T-helper 17 cell (primary cell): ENCODE measurements at places on chromosomes 13 and 19.

- DNase-seq, result no peak
These were observed 986.5 kb downstream of the PCDH17 start for GRCh38 chr13:58617880-58618665.

GRCh38 chr19:41411968-41412265 is 14.3 kb downstream of the BCKDHA start:
- DNase-seq, result no peak

- DNase-seq, result peak; percentile 70
These were observed at the start of gene ZNF793 for GRCh38 chr19:37506387-37507166. TSS of gene ZNF793 (plus strand) at chr19:37506939. CDS start at chr19:37523440, 16,501 bp downstream.

GRCh38 chr13:40615619-40616018 is 50.8 kb downstream of the FOXO1 start:
- no peak for DNase-seq

DNA sequence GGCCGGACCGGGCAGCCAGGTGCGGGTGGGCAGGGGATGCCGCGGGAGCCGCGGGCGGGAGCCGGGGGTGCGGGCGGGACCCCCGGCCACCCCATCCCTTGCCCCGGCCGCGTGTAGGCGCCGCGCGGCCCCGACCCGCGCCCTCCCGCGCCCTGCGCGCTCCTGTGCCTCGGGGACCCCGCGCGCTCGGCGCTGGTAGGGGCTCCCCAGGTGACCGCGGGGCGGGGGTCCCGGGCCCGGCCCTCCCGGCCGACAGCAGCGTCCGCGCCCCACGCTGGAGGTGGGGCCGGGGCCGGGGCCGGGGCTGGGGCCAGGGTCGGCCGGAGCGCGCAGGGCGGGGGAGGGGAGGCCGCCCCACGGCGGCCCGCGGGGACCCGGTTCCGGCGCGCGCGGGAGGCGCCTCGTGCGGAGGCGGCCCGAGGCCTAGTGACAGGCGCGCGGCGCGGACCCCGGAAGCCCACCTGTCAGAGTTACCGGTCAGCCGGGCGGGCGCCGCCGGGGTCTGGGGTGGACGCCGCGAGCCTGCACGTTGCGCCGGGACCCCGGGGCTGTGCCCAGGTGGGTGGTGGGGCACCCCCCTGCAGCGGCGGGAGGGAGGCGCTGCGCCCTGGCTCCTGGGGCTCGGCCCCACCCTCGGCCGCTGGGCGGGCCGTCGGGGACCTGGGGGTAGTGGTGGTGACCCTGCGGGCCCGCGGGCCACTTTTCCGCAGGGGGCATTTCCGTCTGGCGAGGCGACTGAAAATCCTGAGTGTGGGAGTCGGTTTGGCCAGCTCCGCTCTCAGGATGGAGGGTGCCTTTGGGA is 518 bp downstream of the TFDP1 start:
- DNase-seq, result peak; percentile 7

DNA sequence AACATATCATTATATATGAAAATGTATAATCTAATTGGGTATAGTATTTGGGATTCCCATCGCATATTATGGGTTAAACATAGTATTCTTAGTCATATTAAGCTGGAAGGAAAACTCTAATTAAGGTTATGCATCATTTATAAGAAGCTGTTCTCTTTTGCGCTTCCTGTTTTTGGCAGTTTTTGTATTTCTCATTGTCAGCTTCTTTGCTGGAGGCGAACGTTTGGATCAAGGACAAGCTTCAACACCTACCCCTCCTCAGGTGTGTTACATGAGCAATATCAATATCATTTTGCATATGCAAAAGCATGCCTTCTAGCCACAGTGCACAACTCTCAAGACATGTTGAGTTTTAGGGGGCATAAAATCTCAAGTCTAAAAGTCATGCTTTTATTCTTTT is 439.8 kb downstream of the TDRD3 start:
- no peak for DNase-seq

DNA sequence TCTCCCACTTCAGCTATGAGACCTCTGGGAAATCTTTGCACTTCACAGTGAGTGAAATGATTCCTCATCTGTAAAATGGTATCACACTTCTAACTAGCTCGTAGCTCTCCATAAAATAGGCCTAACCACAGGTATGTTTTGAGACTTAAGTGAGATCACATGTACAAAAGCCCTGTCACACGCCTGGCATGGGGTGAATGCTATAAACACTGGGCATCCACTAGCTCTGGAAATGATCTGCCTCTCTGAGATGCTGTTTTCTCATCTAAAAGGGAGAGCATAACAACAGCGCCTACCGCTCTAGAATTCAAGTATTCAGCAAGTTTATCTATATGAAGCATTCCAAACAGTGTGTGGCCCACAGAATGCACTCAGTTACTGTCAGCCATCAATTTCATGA is 2.2 kb downstream of the AKT2 start:
- no peak for DNase-seq

- DNase-seq, result no peak
These were observed 37.1 kb upstream of the ISYNA1 start for GRCh38 chr19:18475004-18475453.

DNA sequence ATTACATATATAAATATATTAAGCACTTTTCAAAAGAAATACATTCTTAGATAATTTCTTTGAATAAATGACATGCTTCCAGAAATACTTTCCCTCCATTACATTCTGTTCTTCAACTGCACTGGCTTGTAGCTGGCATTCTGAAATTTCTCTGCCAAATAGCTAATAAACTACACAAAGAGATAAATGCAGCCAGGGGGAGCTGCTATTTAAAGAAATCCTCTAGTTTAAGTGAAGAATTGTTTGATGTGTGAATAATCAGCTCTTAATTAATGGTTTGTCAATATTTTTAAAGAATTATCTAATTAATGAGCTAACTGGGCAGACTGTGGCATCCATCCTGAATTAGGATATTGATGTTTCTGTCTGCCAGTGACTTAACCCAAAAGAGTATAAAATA is 30.7 kb downstream of the SLC7A1 start:
- no peak for DNase-seq

DNA sequence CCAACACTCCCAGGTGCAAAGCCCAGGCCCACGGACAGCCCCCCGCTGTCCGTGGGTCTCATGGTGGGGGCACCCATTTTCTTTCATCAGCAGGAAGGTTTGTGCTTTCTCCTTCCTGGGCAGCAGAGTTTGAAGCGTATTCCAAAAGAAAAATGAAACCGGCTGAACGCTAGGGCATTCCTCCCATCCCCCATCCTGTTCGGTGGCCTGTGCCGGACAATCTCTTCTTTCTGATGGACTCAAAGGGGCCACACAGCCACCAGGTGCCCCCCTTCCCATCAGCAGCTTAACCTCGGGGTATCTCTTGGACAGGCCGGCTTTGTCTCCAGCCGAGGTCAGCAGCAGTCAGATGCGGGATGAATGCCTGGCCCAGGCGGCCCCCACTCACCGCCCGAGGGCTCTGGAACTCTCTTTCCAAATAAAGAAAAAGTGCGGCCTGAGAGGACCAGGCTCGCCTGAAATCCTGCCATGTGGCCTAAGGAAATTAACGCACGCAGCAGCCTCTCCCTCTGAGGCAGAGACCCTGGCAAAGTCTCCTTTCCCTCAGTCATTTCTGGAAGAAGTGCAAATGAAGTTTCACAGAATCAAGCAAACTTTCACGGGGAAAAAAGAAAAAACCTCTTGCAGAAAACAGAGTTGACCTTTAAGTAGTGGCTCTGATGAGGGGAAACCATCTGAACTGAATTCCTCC is 67.8 kb downstream of the RASA3 start:
- no peak for DNase-seq

GRCh38 chr13:77697217-77698103 is at the start of gene SLAIN1:
TSS of gene SLAIN1 (plus strand) at chr13:77697687. CDS start at chr13:77697914, 227 bp downstream.
- peak; percentile 76 for DNase-seq

DNA sequence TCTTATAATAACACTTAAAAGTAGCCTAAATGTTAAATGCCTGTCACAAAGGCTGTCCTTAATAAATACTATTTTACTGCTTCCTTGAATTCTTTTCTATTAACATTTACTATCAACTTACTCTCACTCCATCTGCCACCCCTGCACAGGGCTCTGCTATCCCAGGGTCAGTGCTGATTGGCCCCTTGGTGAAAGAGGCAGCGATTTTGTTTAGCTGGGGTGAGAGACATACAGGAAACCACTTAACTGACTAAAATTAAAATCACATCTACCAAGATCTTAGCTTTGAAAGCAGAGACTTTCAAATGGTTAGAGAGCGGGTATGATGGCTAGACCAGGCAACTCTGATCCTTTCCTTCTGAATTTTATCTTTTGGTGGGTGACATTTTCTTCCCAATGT is 149.9 kb upstream of the HTR2A start:
- DNase-seq, result no peak

DNA sequence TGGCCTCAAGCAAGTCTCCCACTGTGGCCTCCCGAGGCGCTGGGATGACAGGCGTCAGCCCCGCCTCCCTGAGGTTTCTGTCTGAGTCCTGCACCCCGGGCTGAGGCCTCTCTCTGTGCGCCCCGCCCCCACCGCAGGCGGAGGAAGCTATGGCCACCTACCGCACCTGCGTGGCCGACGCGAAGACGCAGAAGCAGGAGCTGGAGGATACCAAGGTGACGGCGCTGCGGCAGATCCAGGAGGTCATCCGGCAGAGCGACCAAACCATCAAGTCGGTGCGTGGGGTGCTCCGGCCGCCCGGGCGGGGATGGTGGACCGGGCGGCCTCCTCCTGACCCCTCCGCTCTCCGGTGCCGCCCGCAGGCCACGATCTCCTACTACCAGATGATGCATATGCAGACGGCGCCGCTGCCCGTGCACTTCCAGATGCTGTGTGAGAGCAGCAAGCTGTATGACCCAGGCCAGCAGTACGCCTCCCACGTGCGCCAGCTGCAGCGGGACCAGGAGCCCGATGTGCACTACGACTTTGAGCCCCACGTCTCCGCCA is 12.7 kb downstream of the ARHGAP45 start:
- DNase-seq, result no peak

DNA sequence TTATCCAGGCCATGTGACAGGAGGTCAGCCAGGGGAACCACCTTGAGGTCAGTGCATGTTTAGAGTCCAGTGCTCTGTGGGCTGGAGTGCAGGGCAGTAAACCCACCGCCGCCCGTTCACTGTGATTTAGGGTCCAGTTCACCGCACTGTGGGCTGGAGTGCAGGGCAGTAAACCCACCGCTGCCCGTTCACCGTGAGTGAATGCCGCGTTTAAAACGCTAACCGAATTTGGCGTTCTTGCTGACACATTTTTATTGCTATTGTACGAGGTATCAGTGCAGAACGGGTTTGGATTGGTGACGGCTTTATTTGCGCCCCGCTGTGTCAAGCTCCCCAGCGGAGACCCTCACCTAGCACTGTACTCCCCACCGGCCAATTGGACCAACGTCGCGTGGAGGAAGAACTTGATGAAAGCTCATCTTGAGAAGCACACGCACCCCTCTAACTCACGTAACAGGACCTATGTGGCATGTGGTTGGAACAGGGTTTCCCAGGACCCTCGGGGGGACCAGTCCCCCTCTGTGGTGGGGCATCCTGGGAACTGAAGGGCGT is 27.9 kb downstream of the C13orf46 start:
- no peak for DNase-seq

DNA sequence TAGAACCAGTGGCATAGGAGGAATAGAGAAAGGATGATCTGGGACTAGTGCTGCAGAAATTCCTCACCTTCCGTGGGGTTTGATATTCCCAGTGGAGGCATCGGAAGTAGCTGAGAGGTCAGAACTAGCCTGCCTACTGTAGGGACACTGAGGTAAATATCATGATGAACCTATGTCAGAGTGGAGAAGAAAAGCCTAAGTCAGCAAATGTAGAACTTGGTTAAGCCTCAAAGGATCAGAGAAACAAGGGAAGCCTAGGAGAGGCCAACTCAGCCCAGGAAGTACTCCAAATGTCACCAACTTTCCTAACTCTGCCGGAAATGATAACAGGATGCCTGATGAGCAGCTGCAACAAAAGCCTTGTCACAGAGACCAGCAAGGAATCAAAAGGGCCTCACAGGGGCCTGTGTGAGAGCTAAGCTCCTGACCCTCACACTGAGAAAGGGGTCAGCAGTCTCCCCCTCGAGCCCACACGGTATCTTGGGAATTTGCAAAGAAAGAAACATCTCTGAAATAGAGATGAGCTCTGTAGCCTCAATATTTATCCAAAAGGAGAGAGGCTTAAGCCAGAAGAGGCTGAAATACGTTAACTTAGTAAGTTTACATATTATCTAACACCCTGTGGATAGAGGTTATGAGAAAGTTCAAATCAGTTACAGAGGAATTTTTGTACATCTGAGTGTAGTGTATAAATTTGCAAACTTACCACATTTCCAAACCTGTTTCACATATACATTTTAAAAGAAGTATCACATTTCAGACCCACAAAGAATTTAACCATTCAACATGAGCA is 1064.3 kb downstream of the DIAPH3 start:
- DNase-seq, result no peak

DNA sequence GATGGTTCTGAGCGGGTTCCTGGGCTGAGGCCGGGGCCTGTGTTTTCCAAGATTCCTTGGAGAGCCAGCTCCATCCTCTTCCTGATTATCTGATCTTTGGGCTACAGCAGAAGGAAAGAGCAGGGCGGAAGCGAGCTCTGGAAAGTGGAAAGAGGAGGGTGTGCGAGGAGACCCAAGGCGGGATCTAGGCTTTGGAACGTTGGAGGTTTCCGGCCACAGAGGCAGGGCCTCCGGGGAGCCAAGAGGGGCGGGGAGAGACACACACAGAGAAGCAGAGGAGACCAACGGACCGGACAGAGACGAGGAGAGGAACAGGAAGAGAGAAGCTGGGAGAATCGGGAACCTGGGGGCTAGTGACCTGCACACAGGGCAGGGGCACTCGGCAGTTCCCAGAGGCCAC is at the start of gene CLEC11A:
TSS of gene CLEC11A (plus strand) at position 296 of the 400 bp plus-strand sequence. CDS start 162 bp downstream, outside the sequence.
- no peak for DNase-seq

DNA sequence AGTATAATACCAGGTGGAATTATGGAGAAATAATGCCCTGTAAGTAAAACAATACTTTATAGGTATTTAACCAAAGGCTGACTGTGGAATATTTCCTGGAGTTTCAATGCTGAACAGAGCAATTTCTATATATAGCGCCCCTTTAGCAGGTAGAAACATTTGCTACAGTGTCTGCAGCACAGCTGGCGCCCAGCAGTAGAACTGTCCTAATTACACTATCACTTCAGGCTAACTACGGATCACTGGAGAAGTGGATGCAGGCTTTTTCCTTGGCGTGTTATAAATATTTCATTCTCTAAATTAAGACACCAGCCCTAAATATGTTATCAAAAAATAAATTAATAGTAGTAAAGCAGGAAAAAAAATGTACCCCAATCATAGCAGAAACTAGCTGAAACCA is 3.1 kb downstream of the SHISA2 start:
- DNase-seq, result no peak

GRCh38 chr19:872266-872951 is 12.9 kb downstream of the CFD start:
- DNase-seq, result peak; percentile 76

- no peak for DNase-seq
These were observed 3.8 kb downstream of the LENG1 start for GRCh38 chr19:54155694-54156093.
